GM12864 (cell line): ENCODE measurements at places on chromosomes 4 and X.

DNA sequence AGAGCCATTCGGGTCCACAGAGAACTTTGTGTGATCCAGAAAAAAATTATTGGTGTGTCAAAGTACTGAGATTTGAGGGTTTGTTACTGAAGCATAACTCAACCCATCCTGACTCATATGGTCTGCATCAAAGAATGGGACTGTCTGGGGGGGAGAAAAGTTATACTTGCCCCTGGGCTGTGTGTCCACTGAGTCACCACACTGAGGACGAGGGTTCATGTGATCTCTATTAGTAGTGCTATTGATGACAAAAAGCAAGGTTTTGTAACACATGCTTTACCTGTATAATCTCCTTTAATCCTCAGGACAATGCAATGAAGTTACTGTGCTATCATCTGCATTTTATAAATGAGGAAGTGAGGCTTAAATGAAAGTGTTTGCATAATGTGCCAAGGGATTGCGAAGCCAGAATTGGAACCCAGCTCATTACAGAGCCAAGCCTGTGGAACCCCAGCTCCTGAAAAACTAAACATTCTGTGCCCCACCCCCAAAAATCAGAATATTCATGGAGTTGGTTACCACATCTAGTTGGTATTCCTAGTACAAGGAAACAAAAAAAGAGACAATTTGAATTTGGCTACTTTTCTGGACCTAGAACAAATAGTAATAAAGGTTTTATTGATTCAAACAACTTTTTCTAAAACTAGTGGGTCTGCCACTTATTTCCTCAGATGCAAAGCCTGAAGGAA, 31.2 kb downstream of the CCDC149 start:
- DNase-seq = no peak

DNA sequence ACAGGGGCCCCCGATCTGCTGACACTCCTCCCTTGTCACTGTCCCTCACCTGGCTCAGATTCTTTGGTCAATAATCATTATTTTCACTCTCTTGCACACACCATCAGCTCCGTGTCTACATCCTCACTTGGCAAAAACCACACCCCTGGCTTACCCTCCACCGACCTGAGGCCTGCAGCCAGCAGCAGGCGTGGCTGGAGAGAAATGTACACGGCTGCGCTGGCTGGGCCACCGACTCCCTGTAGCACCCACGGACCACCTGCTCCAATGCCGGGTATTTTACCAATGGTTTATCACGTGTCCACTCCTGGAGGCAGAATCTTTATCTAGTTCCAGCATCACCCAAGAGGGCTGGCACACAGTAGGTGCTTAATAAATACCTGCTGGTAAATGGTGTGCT, 98.4 kb downstream of the WFS1 start:
- no peak for DNase-seq

- DNase-seq = no peak
These were observed 752 bp downstream of the FRAS1 start for GRCh38 chr4:78057600-78058550.

DNA sequence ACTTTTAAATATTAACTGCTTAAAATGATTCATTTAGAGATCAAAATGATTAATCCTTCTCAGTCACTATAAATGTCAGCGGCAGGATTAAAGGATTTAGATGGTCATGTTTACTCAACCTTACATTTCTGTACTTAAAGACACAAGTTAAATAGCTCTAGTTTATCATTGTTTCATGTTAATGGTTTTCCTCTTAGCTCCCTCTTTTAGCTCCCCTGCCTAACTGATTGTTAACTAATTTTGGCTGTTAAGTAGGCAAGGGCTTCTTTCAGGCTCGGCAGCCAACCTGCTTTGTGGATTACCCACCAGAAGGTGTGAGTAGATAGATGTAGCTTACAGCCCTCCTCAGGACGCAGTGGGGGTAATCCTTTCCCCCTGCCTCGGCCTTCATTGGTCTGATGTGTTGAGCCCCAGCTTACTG, 96.0 kb downstream of the TENM3 start:
- DNase-seq = no peak

DNA sequence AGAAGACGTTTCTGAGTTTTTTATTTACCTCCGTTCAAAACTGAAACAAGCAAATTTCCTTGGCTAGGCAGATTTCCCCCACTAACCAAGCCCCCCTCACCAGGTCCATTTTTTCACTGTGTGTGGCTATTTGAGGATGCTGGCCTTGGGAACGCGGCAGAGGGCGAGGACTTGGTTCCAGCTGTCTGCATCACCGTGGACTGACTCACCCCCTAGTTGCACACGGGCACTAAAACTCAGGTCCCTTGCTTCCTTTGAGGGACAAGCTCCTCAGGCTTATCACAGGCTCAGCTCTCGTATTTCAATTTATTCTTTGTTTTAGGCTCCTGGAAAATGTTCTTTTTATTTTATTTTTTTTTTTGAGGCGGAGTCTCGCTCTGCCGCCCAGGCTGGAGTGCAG, 8.4 kb upstream of the MTNR1A start:
- no peak for DNase-seq

DNA sequence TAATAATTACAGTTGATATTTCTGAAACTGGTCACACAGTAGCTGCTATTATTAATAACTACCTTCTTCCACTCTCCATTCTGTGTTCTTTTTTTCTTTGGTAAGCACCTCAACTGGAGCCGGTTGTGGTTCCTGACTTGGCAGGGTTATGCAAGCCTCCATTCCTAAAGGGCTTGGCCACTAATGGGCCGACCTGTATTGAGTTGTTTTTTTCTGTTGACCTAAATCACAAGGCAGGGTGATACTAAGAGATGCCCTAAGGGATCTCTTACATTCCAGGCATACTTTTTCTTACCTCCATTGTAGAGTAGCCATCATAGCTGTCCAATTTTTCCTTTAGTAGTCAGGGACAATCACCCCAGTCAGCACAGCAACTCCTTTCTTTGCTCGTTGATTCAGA, 1295.8 kb upstream of the ADGRL3 start:
- DNase-seq = no peak

DNA sequence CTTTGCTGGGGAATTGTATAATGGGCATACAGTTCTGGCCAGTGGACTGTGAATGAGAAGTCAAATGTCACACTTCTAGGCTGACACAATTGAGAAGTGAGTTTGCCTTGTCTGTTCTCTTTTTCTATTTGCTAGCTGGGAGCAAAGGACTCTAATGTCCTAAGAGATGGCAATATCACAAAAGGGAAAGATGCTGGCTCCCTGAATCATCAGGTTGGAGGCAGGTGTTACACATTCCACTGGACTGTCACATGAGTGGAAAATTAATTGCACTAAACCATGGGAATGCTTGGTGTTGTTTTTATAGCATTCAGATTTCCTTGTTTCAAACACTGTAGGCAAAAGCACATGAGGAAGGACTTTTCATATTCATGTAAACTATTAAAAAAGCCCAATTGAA, 388.3 kb downstream of the ADAM29 start:
- no peak for DNase-seq

GRCh38 chr4:2630556-2631273, 94.3 kb downstream of the FAM193A start:
- no peak for DNase-seq
